WTC11 (cell line): ENCODE measurements at places on chromosomes 13 and 19.

DNA sequence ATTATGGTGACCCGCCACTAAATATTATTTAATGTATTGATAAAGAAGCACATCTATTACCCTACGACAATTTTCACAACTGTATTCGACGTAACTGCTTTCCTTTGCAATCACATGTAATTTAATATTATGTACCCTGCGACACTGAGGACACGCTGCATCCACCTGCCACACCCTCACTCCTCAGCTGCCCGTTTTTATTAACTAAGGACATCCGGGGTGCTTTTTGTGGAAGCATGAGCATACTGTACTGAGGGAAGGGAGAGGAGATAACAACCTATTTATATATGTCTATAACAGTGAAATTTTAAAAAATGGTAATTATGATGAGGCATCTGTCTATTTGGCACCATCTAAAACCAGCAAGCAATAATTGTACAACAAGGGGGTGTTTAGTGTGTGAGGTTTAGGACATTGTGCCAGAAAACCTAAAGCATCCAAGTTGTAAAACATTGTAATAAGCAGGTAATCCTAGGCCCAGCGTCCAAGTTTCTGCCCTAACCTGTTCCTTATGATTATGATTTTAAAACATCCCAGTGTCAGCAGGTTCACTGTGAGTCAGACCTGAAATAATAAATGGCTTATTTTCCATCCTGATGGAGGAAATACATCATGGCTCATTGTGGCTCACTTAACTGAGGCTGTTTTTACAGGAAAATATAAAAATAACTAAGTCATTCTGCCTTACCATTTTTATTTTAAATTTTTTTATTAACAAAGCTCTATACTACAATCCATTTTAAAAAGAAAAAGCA, 56.3 kb downstream of the FOXO1 start:
- DNase-seq: no peak

- no peak for DNase-seq
Measured at GRCh38 chr13:93147946-93148345, 78.7 kb upstream of the GPC6 start.

DNA sequence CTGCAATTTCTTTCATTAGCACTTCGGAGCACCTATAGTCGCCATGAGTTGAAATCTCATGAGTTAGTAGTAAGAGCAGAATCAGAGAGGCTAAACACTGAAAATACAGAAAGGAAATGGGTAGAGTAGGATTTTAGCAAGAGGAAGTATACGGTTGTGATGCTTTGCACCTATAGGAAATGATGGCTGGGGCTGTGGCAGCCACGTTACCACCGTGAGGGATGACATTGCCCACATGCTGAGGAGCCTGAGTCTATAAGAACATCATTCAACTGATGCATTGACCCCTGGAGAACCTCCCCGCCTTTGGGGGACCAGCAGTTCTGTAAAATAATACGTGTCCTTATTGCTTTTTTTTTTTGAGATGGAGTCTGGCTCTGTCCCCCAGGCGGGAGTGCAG, 20.4 kb downstream of the FAM187B start:
- no peak for DNase-seq

- no peak for DNase-seq
Measured at GRCh38 chr19:13337181-13337580, 169.1 kb downstream of the CACNA1A start.

- no peak for DNase-seq
Measured at GRCh38 chr13:53206455-53206854, 177.8 kb downstream of the OLFM4 start.
